Stimulated activated CD4-positive, alpha-beta T cell treated with anti-CD3 and anti-CD28 coated beads, TNF-alpha, amount 100 ng/mL, for 48 hours (primary cell): ENCODE measurements at places on chromosomes 5 and 9.

DNA sequence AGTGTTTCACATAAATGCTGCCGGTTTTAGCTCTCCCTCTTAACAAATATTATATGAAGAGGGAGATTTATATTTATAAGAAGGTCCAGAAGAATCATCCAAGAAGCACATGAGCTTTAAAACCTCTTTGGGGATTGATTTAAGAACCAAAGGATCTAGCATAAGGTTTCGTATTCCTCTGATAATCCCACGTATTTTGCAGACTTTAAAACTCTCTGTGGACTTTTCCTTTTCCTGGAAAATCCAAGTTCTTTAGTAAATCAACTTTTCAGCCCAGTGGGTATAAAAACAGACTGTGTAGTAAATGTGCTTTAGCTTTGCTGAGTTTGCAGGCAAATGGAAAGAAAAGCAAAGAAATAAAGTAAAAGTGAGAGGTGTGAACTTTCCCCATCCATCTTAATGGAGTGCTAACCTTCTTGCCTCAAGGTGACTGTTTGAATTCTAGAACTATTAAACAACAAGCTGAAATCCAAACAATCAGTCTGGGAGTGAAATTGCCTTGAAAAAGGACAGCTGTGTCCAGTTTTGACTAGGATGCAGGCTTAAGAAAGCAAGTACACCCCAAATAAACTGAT is 363.4 kb upstream of the SLC24A2 start:
- no peak for DNase-seq

DNA sequence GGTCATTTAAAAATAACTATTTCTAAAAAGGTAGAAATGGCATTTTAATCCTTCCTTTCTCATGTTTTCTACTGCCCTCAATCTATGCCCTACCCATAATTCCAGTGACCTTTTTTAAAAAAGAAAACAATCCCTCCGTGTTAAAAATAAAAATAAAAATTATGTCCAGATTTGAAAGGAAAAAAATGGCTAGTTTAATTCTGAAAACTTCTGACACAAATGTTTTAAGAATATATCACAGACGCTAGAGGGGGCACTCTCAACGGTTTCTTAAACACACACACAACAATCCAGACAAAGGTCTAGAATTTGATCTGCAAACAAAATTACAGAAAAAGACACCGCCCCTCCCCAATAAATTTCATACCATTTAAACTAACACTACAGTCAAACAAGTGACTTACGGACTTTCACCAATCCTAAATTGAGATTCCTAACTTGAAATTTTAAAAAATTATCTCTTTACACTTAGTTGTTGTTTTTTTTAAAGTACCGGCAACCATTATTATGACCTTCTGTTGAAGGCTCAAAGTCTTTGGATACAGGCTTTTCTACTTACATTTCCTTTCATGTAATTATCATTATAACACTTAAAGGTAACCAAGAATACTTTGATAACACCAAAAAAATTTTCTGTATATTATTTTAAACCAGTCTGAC is 38.2 kb downstream of the CLINT1 start:
- peak; percentile 33 for DNase-seq

- no peak for DNase-seq
Observed at GRCh38 chr5:122221857-122222256, 90.2 kb upstream of the SNCAIP start.

GRCh38 chr5:178818094-178818493 is 41.7 kb upstream of the ZNF354B start:
- DNase-seq = no peak

GRCh38 chr5:117690612-117691011 is 1116.0 kb upstream of the SEMA6A start:
- no peak for DNase-seq
